ENCODE measurements at places on chromosomes 16 and 17. TPM values are rescaled to one million over a fixed set of nuclear protein-coding genes. Genes with fewer than 3 reads are reported as not detected.

- peak; percentile 55 for DNase-seq
Measured at GRCh38 chr16:67029254-67030096, 526 bp downstream of the CBFB start.

- DNase-seq = no peak
Measured at GRCh38 chr16:56909527-56909979, 22.4 kb upstream of the HERPUD1 start.

DNA sequence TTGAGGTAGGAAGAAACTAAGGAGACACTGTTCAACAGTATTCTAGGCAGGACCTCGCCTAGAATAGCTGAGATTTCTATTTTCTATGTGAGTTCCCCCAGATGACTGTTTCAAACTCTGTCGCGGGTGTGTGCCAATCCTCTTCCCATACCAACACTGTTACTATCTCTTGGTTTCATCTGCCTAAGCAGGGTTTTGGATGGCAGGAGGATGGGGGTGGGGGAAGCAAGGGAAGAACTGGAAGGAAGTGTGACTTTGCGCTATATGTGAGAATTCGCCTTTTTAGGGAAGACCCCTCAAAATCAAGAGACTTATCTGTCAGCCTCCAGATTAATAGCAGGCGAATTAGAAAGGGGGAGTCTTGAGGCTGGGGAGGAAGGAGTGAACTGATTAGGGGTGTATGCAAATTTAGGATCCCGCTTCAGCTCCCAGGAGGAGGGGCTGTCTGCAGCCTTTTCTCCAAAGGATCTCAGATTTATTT lies 521 bp upstream of the G6PC3 start:
- no peak for DNase-seq

GRCh38 chr16:75810342-75810741 lies 84.1 kb upstream of the CPHXL start:
- DNase-seq = no peak

GRCh38 chr16:87195161-87195560 lies 122.0 kb downstream of the C16orf95 start:
- peak; percentile 81 for DNase-seq

GRCh38 chr17:39080421-39081078 lies 70.9 kb downstream of the PLXDC1 start:
- DNase-seq = peak; percentile 62

DNA sequence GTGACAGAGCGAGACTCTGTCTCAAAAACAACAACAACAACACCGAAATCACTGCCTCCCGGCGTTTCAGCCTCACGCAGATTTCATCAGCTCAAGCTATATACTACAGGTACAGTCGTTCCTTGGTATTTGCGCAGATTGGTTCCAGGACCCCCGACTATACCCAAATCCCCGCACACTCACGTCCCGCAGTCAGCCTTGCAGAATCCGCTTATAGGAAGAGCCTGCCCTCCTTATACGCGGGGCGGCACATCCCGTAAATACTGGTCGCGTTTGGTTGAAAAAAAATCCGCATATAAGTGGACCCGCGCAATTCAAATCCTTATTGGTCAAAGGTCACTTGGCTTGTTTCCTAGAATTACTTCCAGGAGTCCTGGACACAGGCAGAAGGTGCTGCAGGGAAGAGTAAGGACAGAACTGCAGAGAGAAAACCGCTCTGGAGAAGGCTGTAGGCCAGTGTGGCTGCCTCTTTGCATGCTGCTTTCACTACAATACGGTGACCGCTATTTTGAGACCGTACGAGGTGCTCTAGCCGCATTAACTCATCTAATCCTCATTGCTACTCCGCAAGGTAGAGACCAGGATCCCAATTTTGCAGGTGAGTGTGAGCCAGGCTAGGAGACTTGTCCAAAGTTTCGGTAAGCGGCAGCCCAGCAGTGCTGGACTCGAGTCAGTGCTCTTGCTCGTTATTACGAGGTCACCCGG lies 718 bp downstream of the NDUFAB1 start:
- DNase-seq = no peak

- DNase-seq = no peak
Measured at GRCh38 chr16:31476303-31477219, 4.6 kb downstream of the TGFB1I1 start.

DNA sequence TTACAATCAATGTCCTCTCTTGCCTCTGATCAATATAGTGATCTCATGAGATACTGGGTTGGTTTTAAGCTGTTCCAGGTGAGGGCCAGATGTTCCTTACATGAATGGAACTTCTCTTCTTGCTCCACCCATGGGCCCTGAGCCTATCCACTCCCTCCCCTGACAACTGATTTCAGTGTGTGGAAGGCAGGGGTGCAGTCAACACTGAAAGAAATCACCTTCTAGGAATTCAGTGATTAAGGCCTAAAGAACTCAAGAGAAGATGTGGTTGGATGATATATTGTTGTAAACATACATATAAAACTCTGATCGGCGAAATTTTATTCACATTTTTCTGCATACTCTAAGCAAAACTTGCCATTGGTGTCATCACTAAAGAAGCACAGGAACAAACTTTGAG lies 6.7 kb upstream of the GOSR2 start:
- DNase-seq = peak; percentile 13

Gene CCDC154
- not detected for total RNA-seq

Gene CASKIN2
- 4.2 TPM for total RNA-seq

Measured in RPMI7951 (cell line).